ENCODE measurements at places on chromosomes 7 and 10.
A peak's percentile ranks its signal among the peaks of the same experiment; 100 is the strongest.

GRCh38 chr10:35259769-35260397, 76.4 kb upstream of the CCNY start:
- ATAC-seq: peak; percentile 70

DNA sequence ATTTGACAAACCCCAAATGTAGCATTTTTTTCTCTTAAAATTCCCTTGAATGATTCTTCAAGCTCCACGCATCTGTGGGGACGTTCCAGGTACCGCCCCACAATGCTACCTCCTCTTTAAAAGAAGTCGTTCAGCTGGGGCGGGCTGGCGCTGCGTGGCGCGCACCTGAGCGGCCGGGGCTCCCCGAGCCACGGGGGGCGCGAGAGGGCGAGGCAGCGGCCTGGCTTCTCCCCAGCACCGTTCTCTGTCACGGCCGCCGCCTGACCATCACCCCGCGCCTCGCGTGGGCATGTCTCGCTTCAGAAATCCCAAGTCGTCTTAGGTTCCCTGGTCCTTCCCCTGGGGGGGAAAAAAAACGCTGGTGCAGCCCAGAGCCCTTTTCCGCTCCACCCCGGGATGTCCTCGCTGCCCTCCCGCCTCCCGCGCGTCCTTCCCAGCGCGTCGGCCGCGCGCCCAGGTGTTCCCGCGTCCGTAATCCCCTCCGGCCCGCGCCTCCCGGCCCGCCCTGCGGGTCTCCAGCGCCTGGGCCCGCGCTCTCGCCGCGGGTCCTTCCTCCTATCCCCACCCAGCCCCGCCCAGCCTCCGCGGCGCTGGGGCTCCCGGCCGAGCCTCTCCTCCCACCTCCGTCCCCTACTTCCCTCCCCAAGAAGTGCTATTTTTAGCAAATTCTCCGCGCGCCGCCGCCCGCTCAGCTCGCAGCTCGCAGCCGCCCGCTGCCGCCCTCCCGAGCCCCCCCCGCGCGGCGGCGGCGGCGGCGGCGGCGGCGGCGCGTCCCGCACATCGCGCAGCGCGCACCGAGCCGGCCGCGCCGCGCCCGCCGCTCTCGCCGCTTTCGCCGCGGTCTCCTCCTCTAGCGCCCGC, 58.7 kb upstream of the PRPS1L1 start:
- ATAC-seq: peak; percentile 67

DNA sequence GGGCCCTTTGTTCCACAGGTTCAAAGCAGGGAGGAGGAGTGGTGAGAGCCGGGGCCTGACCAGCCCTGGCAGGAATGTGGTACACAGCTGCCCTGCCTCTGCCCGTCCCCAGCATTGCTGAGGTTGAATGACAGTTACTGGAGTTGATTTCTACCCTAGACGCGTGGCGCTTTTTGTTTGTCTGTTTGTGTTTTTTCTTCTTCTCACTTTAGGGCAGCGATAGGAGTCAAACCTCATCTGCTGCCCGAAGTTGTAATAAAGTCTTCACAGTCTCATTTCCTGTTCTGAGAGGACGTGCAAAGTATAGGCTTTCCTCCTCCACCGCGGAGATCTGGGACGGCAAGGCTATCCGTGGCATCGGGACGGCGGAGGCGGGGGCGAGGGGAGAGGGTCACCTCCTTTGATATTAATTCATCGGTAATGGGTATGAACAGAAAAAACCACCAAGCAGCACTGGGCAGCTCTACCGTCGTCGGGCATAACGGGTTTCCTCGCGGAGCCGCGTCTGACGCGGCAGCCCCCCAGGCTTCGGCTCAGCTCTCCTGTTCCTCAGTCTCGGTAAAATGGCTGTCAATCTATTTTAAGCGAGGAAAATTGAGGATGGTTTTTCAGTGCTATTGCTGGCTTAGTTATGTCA, 160.8 kb downstream of the LRMDA start:
- ATAC-seq: no peak

DNA sequence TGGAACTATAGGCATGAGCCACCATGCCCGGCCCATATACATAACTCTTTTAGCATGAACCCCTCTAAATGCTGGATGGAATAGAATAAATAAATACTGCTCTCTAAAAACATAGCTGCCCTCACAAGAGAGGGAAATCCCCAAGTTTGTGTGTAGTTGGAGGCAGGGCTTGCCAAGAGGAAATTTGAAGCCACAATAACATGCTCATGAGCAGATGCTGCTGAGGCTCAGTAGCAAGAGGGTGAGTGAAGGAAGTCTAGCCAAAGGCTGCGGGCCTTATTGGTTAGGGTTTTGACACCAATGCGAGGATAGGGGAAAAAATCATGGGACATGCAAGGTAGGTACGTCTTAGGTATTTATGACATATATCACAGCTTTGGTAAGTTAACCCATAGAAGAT, 17.3 kb downstream of the TPK1 start:
- ATAC-seq: no peak

GRCh38 chr10:123157210-123157609, 3.0 kb downstream of the BUB3 start:
- ATAC-seq: no peak

DNA sequence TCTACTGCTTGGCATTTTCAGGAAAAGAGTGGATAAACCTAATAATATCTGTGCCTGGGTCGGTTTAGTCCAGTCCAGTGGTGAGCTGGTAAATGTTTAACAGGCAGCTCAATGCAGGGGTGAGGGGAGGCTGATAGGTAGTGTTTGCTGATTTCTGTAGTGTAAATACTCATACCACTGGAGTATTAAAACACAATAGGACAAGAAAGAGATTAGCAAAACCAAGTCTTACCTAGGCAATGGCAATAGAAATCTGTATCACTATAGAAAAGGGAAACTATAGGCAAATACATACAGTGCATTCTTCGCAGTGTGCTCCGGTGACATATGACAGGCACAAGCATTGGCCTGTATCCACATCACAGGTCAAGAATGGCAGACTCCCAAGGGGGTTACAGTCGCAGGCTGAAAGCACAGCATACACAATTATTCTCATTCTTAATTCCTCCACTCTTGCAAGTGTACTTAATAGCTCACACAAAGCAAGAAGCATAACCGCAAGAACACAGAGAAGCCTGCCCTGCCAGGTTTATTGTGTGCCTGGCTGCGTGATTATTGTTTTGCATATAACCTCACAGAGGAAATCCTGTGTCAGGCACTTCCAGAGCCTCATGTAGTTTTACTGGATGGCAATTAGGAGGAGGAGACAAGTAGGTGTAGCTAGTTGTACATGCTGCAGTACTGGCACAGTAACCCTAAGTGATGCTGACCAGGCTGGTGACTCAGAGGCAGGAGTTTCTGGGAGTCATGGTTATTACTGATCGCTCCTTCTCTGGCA, 35.0 kb downstream of the LAMB4 start:
- peak; percentile 94 for ATAC-seq

- no peak for ATAC-seq
Observed at GRCh38 chr7:155568842-155569494, 22.6 kb upstream of the CNPY1 start.

DNA sequence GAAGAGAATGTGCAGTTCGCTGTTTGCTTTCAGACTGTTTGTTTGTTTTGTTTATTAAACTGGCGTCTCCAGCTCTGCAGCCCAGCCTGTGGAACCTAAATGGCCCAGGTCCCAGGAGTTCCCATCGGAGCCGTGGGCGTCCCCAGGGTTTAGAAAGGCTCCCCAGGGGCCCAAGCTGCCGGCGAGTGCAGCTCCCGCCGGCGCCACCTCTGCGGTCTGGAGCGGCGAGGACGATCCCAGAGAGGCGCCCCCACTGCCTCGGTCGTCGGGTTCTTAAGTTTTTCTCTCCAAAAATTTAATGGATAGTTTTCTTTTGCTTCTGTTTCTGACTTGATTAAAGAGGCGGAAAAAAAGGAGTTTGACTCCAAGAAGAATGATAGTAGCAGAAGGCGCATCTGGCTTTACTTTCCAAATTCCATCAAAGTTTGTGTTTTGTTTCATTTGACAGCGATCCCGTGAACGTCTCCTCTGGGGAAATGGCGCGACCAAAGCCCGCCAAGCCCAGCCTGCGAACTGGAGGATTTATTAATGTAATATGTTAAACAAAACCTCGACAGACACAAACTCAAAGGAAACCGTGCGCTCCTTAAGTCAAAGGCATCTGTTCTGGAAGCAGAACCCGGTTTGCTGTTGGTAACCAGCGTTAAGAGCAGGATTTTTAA, 718 bp upstream of the FZD1 start:
- no peak for ATAC-seq

GRCh38 chr7:151648429-151648828, 128.7 kb upstream of the RHEB start:
- no peak for ATAC-seq

- ATAC-seq: no peak
Observed at GRCh38 chr7:22607180-22607579, 107.2 kb upstream of the STEAP1B start.

- ATAC-seq: peak; percentile 67
Observed at GRCh38 chr10:2882628-2883027, 184.7 kb upstream of the PFKP start.

GRCh38 chr7:28722684-28723083, 235.4 kb downstream of the TRIL start:
- peak; percentile 82 for ATAC-seq

DNA sequence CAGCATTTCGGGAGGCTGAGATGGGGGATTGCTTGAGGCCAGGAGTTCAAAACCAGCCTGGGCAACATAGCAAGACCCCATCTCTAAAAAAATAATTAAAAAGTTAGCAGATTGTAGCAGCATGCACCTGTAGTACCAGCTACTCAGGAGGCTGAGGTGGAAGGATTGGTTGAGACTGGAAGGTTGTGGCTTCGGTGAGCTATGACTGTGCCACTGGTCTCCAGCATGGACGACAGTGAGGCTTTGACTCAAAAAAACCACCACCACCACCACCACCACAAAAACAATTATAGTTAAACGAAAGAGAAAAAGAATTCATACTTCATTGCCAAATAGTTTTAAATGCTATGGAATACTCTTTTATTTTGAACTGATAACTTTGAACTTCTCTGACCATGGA, 63.4 kb downstream of the VTI1A start:
- ATAC-seq: no peak

GRCh38 chr10:83333566-83333965, 805.7 kb upstream of the GHITM start:
- ATAC-seq: no peak

DNA sequence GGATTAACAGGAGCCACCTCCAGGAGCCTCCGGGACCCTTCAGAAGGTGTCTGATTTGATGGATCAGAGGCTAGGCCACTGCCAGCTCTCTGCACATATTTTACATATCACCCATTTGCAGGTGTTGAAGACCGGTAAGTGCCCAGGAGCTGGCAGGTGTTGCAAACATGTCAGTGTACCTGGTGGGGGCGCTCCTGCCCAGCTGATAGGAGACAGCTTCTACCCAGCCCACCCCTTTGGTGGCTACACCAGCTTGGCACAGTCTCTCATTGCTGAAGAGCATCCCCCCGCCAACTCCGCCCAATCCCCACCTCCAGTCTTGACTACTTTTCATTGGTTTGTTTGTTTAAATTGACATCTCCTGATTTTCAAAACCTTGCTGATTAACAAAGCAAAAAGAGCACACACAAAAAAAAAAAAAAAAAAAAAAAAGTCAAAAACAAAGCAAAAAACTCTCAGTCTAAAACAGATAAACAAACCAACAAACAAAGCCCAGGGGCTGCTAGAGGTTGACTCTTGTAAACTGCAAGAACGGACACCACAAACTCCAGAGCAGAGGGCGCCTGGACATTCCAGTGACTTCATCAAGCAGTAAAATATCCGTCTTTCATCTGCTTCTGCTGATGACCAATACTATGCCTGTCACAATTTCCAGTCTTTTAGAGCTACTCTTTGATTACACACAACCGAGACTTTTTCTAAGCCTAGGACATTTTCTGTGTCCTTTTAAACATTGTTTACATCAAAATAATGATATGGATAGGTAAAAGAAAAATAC, 275.3 kb downstream of the NRG3 start:
- peak; percentile 65 for ATAC-seq

Data from motor neuron (in vitro differentiated cells).